ENCODE measurements at places on chromosomes 6 and 20.
A peak's percentile ranks its signal among the peaks of the same experiment; 100 is the strongest.

DNA sequence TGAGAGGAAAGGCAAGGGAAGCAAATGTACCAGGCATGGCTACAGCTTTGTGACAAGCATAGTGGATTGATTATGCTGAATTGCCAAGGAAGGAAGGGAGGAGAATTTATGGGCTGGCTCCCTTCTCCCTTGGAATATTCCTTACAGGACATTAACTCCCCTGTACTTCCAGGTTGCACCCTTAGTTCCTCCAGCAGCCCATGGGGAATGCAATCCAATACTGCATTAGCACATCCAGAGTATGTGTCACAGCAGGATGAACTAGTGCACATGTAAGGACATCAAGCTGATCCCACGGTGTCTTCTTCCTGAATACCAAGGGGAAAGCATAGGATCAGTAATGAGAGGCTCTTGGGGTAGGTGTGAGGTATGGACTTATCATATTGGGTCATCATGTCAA, 390.7 kb upstream of the POU3F2 start:
- no peak for DNase-seq

- no peak for DNase-seq
Measured at GRCh38 chr6:143592335-143592734, 80.8 kb upstream of the FUCA2 start.

DNA sequence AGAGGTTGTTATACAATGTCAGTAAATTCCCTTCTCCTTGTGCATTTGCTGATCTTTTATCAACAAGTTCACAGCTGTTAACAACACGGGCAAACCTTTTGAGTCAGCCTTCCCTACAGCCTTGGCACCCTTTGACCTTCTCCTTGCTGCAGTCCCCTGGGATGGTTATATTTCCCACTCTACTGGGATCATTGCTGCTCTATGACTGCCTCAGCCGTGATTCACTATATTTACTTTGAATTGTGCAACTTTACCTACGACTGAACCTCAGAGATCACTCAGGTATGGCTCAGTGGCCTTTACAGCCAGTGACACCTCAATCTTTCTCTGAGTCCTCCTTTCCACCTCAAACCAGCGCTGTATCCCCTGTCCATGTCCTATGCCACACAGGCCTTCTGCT, 1293.3 kb downstream of the EPHA7 start:
- no peak for DNase-seq

- DNase-seq = no peak
Measured at GRCh38 chr6:161279677-161280415, 6.0 kb upstream of the AGPAT4 start.

DNA sequence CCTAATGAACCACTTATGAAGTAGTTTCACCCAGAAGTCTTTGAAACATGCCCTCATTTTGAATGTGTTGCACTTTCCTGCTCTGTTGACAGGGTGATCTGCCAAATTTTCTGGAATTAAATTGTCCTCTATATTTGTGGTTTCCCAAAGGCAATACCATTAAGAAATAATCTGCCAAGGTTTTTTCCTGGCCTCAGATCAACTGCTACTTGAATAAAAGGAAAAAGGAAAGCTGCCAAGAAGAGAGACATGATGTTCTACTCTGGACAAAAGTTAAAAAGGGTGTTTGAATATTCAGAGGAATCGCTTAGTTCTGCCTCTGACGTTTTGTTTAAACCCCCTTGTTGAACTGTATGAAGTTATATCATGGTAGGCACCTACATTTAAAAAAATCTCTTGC, 37.4 kb upstream of the ARMH2 start:
- DNase-seq = no peak

DNA sequence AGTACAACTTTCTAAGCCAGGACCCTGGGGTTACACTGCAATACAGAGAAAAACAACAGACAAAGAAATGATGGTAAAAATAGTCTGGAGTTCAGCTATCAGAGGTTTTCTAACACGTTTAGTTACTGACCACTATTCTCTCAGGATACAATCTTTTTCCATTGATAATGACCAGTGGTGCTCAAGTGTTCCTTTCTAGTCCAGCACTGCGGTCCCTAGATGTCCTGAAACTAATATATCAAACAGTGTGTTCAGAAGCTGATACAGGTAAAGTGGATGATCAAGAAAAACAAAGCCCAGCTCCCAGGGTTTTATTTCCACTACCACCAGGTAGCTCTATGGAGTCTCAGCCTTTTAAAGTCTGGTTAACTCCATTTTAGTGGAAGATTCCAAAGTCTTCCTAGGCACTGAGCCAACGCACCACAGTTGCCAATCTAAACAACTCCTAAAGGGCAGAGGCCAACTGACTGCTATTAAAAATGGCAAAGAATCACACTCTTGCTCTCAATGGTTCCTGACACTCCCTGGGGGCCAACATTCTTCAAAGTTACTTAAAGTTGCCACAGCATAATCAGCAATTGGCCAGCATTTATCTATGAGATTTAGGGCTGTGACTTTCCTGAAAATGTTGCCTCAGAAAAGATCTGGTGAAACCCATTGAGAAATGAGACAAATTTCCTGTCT, 38.2 kb downstream of the DZANK1 start:
- DNase-seq = no peak

DNA sequence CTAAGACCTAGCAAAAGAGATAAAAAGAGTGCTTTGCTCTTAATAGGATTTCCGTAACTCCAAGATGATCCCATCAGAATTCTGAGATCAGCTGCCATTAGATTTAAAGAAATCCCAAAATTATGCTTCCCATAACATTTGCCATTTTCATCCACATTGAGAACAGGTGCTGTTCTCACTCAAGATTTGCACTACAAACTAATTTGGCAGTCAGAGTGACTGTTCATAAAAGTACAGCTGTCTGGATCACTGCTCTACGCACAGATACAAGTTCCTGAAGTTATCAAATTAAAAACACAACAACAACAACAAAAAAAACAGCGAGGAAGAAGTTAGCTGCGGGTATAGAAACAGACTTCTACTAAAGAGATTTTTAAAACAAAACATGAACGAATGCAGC, 58.1 kb downstream of the ASCC3 start:
- no peak for DNase-seq

DNA sequence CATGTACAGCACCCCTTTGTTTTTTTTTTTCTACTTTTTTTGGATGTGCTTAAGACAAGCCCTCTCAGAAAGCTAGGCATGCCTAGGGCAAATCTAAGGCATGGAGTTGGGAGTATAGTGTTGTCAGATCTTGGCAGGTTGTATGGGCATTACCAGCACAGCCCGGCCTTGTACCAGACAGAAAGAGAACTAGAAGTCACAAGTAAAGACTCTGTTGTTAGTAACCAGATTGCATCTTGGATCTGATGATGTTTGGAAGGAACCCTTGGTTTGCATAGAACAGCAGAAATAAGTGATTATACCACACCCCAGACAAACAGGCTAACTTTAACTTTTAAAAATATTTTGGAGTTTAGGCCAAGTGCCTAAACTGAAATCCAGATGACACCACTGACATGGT, 25.6 kb downstream of the STK35 start:
- no peak for DNase-seq

- DNase-seq = no peak
Measured at GRCh38 chr6:5547556-5547955, 286.2 kb downstream of the FARS2 start.

DNA sequence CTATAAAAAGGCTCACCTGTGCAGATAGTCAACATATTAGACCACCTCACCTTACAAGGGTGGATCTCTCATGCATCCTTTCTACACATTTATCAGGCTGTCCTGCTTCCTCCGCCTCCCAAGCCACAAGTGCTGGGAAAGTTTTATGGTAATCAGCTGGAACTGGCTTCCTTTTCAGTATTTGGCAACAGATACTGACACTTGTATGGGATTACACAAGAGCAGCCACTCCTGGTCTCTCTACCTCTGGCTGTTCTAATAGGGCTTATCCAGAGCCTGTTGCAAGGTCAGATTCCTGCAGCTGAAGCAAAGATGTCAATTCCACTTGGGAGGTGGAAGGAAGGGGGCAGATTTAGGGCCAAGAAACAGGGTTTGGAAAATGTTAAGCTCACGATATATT, 503 bp upstream of the GPLD1 start:
- DNase-seq = no peak

DNA sequence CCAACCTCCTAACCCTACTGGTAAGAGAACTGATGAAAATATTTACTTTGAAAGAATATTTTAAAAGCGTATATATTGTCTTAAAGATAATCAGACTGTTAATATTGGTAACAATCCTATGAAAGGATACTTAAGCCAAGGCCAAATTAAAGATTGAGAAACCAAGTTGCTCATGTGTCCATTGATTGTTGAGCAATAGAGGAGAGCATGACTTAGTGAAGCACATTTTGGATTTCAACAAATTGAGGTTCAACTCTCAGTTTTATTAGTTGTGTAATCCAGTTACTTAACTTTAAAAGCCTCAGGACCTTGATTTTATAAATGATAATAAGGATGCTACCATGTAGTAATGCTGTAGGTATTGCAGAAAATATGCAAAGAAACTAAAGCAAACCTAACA, 56.8 kb downstream of the PRL start:
- no peak for DNase-seq

GRCh38 chr20:62303340-62304226, 786 bp downstream of the ADRM1 start:
- DNase-seq = no peak

GRCh38 chr20:58431134-58431533, 42.1 kb downstream of the VAPB start:
- DNase-seq = no peak

- DNase-seq = no peak
Measured at GRCh38 chr20:36852187-36852586, 23.8 kb upstream of the TLDC2 start.

GRCh38 chr6:53178837-53179432, 30.3 kb upstream of the GCM1 start:
- no peak for DNase-seq

DNA sequence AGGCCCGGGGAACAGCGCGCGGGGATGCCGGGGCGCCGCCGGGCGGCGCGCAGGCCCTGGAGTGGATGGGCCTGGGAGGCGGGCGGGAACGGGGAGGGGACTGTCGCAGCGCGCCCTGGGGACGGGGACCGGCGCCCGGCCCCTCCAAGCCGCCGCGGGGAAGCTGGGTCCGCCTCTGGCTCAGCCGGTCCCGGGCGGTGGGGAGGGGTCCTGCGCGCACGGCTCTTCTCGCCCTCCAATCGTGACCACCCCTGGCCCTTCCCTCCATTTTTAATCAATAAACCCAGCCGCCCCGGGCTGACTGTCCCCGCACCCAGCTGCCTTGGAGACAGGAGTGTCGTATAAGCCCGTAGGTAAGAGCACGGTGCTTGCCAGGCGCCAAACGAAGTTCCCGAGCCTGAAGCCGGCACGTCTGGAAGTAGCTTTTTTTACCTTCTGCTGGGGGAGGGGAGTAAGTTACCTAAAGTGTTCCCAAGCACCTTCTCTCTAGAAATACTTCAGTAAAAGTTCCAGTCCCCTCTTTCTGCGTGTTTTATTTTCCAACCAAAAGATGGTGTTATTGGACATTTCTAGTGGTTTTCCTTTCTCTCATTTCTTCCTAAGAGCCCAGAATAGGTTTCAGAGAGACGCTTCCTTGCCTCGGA, 780 bp upstream of the TAF4 start:
- DNase-seq = peak; percentile 63

- no peak for DNase-seq
Measured at GRCh38 chr6:33935439-33936080, 131.8 kb upstream of the MLN start.

DNA sequence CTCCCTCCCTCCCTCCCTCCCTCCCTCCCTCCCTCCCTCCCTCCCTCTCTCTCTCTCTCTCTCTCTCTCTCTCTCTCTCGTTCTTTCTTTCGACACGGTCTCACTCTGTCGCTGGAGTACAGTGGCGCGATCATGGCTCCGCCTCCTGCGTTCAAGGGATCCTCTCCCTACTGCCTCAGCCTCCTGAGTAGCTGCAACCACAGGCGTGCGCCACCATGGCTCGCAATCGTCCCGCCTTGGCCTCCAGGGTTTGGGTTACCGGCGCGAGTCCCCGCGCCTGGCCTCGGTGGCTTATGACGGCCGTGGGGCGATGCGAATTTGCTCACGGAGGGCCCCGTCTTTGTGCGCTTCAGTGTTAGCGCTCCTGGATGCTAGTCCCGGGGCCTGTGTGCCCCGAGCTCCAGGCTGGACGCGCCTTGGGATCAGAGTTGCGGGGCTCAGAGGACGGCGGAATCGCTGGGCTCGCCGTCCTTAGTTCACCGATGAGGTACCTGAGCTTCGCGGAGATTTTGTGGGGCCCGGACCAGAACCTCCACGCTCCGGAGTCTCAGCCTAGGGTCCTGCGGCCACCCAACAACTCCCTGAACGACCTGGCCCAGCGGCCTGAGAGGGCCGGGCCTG, 45.2 kb downstream of the MCUR1 start:
- no peak for DNase-seq

DNA sequence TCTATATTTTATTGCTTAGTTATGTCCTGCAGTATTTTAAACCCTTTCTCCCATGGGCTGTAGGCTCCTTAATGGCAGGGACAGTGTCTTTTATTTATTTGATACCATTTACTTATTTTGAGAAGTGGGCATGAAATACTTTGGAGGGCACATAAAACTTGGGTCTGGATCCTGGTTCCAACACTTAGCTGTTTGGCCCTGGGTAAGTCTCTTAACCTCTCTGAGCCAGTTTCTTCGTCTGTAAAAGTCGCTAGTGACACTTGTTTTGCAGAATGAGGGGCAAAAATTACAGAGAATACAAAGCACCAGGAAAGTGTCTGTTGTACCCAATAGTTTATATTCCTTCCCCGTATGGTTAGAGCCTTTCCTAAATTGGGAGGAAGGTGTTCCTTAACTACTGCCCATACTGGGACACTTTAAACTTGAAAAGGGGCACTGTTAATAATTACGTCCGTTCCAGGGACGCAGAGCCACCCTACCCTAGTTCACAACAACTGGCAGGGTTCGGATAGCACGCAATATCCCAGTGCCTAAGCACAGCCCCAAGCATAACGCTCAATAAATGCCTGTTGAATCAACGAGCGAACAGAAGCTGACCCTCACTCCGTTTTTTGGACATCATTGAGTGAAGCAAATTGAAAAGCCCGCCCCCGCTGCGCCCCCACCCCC, 6.0 kb upstream of the ARMC12 start:
- DNase-seq = no peak

- peak; percentile 82 for DNase-seq
Measured at GRCh38 chr20:36808317-36809257, 35.0 kb upstream of the DSN1 start.

GRCh38 chr20:59205044-59205443, 41.4 kb downstream of the ZNF831 start:
- DNase-seq = peak; percentile 28

GRCh38 chr6:117078624-117079023, 186.7 kb upstream of the VGLL2 start:
- DNase-seq = no peak

GRCh38 chr20:57695012-57695411, 14.8 kb downstream of the PMEPA1 start:
- DNase-seq = peak; percentile 51

- DNase-seq = no peak
Measured at GRCh38 chr20:50313827-50314677, 123.4 kb downstream of the CEBPB start.

GRCh38 chr20:63750807-63751470, 11.4 kb downstream of the SLC2A4RG start:
- DNase-seq = peak; percentile 87

DNA sequence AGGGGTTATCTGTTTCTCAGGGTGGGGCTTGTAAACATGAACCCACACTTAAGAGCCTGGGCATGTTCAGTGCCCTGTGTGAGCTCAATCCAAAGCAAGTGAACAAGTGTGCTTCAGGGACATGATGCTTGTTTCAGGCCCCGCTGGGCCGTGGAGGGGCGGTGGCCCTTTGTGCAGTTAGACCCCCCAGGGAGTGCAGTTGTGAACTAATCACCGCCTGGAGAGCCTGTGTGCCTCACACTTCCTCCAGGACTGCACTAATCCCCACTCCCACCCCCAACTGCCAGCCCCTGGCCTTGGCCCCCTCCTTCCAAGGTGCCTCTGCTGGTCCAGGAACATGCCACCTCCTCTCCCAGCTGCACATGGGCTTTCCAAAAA, 58.1 kb downstream of the RREB1 start:
- DNase-seq = no peak

All from CD4-positive, alpha-beta T cell treated with Interleukin-17A for 4 hours (primary cell).